Amniotic stem cell (primary cell): ENCODE measurements at places on chromosomes 6 and 20.

GRCh38 chr6:109243863-109244825 lies 138.1 kb downstream of the CD164 start:
- DNase-seq = no peak

GRCh38 chr6:115618256-115618655 lies 442.4 kb downstream of the FRK start:
- DNase-seq = no peak

DNA sequence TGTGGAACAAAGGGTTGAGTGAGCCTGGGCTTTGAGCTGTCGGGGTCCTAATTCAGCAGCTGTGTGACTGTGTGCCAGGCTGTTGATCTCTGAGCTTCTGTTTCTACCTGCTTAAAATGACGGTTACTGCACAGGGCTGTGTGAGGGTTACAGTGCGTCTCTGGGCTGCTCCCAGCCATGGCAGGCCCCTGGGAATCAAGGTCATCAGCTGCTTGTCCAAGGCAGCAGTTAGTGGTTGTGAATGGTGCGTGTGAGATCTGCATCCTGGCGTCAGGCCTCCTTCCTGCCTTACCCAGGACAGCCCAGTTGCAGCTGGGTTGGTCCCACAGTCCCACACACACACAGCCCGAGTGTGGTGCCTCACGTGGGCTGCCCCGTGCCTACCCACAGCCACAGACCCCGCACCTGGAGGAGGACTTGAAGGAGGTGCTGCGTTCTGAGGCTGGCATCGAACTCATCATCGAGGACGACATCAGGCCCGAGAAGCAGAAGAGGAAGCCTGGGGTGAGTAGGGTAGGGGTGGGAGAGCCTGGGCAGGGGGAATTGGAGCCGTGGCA lies 15.6 kb downstream of the GTSF1L start:
- no peak for DNase-seq

- DNase-seq = no peak
These were observed 25.7 kb downstream of the KCNG1 start for GRCh38 chr20:50996901-50997865.

- no peak for DNase-seq
These were observed 70.4 kb downstream of the JAG1 start for GRCh38 chr20:10603378-10603777.

DNA sequence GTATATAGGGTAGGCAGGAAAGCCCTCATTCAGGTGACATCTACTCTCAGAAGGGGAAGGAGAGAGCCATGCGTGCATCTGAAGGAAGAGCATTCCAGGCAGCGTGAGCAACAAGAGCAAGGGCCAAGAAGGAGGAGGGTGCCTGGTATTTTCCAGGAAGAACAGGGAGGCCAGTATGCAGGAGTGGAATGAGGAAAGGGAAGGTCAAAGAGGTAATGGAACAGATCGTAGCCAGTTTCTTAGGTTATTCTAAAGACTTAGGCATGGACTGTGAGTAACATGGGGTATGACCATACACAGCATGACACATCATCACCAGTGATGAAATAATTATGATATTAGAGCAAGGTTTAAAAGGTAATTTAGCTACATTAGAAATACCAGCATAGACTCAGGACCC lies 24.1 kb downstream of the ALDH8A1 start:
- no peak for DNase-seq

DNA sequence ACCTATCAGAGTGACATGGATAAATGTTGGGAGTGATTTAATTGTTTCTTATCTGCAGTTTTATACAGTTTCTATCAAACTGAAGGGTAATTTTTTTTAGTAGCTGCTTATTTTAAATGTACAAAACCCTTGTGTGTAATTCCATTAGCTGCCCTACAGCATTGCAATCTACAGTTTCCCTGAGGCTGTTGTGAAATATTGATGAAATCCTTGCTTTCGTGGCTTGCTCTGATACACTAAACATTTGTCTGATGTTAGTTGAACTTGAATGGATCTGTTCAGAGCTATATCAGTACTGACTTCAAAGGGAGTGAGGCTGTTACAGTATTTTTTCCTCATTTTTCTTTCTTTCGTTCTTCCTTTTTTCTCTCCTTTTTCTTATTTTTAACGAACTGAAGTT lies 255.4 kb downstream of the TSHZ2 start:
- no peak for DNase-seq

DNA sequence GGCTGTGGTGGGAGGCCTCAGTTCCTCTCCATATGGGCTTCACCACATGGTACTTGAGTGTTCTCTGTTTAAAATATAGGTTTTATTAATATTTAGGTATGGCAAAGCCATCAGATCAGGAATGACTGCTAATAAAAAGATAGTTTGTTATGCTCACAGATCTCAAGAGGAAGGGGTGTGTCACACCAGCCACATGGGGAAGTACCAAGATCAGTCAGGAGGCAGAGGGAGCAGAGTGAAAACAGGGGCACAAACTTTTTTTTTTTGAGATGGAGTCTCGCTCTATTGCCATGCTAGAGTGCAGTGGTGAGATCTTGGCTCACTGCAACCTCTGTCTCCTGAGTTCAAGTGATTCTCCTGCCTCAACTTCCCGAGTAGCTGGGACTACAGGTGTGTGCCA lies 92.1 kb upstream of the GCM1 start:
- DNase-seq = no peak

GRCh38 chr20:41249411-41250281 lies 67.9 kb downstream of the ZHX3 start:
- peak; percentile 60 for DNase-seq

GRCh38 chr6:70112716-70113115 lies 190.2 kb downstream of the COL9A1 start:
- DNase-seq = no peak

DNA sequence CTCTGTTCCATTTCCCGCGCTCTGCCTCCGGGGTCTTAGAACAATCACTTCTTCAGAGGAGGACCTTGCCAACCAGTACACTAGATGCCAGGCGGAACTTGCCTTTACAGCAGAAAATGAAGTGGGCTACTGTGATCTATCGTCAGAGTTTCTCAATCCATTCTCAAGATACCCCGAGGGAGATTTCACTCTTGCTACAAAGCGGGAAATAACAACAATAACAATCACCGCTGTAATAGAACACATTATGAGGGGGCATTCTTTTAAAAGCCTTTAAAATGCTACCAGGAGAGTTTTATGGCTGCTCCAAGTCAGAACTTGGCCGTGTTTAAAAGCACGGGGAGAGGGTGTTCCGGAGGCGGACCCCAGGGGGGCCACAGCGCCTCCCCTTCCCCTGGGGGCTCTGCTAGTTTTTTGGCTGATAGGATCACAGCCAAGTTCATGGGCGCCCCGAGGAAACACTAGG lies 617.0 kb upstream of the AGPAT4 start:
- DNase-seq = no peak
